ENCODE measurements at places on chromosomes 7 and 10.

DNA sequence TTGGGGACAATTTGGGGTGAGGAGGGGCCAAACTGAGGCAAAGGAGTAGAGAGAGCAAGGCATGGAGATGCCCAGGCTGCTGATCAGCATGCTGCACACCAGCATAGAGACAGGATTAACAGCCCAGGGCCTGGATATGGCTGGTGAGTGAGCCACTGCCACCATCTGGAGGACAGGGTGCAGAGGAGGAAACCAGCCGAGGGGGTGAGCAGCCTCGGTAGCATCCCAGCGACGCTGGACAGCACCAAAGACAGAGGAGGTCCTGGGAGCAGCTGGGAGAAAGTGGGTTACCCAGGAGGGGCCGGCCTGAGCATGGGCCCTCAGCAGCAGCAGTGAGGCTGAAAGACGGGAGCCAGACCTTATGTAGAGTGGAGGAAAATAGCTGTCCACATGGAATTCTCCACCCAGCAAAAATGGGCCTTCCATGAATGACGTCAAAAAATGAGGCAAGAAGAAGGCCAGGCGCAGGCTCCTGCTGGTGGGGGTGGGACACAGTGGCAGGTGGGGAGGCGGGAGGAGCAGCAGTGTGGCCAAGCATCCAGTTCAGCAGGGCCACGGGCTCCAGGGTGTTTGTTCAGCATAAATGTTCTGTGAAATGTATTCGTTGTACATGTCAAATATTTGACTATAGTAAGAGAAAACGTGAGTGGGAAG lies 16.7 kb downstream of the RET start:
- no peak for DNase-seq

- no peak for DNase-seq
Measured at GRCh38 chr10:100254191-100254590, 13.2 kb downstream of the CWF19L1 start.

GRCh38 chr7:94335586-94335985 lies 59.1 kb upstream of the COL1A2 start:
- DNase-seq = no peak

DNA sequence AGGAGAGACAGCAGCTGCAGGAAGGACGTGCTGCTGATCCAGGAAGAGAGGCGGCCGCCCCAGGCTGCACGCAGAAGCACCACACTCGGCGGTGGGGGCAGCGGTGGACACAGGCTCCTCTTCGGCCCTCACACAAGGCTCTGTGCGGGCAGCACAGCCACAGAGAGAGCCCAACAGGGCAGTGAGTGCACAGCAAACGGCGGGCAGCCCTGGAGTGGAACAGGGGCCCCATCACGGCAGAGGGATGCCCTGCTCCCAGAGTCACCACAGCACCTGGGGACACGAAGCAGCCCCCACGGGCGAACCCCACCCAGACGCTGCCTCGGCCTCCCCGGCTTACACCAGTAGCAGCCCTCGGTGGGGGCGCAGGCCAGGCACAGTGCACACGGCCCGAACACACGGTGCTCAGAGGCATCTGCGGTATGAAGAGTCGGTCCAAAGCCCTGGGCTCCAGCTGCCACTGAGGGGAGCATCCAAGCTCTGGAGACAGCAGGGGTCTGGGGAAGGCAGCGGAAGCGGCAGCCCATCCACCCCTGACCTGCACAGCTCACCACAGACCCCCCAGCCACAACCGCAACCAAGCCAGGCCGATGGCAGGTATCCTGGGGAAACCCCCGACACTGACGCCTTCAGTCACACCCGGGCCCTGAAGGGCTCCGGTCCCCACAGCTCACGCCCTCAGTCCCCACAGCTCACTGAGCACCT lies 16.8 kb downstream of the NUDT1 start:
- DNase-seq = peak; percentile 35

- no peak for DNase-seq
Measured at GRCh38 chr7:57579454-57579853, 129.5 kb downstream of the ZNF716 start.

GRCh38 chr10:8473205-8473604 lies 418.7 kb downstream of the GATA3 start:
- DNase-seq = peak; percentile 18

GRCh38 chr7:34761627-34762026 lies 103.6 kb downstream of the NPSR1 start:
- DNase-seq = no peak

DNA sequence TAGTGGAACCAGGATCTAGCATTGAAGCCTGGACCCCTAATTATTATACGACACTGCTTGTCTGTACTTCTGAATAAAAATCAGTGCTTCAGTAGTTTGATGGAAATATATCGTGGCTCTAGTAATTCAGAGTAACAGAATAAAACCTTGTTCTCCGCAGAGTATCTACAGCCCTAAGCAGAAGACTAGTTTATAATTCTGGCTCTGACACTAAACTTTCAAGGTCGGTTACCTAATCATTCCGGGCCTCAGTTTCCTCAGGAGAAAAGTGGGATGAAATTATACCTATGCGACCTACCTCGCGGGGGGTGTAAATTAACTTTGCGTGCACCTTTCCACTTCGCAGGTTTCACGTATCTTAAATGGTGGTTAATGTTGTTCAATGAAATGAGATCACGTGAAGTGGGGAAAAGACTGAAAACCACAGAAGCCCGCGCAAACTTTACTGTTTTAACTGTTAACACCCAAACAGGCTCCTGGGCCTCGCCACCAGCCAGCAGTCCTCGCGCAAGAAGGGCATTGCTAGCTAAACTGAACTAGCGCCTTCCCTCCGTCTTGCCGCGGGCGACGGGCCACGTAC lies 615 bp downstream of the THAP5 start:
- DNase-seq = peak; percentile 60

GRCh38 chr7:81206667-81207360 lies 288.0 kb upstream of the SEMA3C start:
- DNase-seq = no peak

GRCh38 chr10:78384049-78384431 lies 350.4 kb downstream of the RPS24 start:
- DNase-seq = no peak

DNA sequence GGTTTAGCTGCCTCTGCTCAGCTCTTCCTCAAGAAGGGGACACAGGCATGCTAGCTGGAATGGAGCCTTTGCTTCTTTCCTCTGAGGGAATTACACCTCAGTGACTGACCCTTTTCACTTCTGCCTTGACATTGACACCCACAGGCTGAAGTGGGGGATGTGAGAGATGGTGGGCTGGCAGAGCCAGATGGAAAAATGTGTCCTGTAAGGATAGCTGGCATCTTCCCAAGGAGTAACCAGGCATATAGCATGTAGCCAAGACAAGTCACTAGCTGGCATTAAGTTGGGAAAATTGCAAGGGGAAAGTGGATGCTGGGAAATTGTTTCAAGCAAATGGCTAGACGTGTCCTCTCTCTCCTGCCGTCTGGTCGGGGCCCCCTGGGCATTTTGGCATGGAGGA lies 19.9 kb downstream of the STMP1 start:
- no peak for DNase-seq

GRCh38 chr7:43849047-43849446 lies 20.3 kb downstream of the MRPS24 start:
- no peak for DNase-seq

DNA sequence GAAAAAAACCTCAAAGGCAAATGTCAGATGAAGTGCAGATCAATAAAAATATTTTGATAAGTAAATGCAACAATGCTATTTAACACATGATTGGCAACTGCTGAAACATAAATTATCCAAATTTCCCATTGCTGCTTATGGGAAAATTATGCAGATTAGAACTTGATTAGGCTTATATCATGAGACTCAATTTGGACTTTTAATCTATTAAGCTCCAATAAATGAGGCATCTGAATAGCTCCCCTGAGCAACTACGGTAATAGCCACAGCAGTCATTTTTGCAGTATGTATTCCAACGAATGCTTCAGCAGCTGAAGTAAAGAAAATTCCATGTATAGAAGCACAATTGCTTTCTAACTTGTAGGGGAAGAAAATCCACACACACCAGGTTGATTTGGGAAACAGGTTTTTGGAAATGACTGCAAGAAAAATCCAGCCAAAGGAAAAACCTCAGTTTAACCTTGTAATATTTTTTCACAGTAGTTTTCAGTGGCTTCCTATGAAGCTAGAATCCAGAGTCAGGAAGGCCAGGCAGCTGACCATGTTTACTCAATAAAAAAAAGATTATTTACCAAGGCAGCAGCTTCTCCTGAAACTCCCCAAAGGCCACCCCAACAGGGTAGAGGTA lies 716.1 kb downstream of the KCNMA1 start:
- DNase-seq = no peak

- DNase-seq = no peak
Measured at GRCh38 chr7:73706126-73707044, 13.1 kb downstream of the STX1A start.

GRCh38 chr10:24462291-24462813 lies 253.4 kb downstream of the KIAA1217 start:
- no peak for DNase-seq

- no peak for DNase-seq
Measured at GRCh38 chr7:106177738-106178592, 65.9 kb upstream of the SYPL1 start.

DNA sequence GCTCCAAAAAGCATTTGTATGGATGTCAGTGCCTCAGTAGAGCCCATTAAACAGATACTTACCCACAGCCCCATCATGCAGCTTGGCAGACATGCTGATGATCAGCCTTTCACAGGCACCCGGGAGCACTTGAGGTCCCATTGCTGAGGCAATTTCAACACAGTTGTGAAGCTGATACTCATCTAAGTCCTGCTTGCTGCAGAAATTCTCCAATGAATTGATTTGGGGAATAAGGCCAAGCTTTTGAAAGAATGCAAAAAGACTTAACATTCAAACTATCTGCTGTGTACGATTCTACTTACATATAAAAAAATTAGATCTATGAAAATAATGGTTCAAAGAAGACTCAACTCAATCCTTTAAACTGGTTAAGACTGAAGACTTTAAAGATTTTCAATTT lies 60.5 kb downstream of the LAMB4 start:
- no peak for DNase-seq

- no peak for DNase-seq
Measured at GRCh38 chr10:100612601-100613595, 77.2 kb downstream of the HIF1AN start.

DNA sequence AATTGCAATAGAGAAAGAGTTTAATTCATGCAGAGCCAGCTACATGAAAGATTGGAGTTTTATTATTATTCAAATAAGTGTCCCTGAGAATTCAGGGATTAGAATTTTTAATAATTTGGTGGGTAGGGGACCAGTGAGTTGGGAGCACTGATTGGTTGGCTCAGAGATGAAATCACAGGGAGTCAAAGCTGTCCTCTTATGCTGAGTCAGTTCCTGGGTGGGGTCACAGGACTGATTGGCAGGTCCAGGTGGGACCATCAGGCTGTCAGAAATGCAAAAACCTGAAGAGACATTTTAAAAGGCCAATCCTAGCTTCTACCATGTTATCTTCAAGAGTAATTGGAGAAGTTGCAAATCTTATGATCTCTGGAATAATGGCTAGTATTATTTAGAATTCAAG lies 56.0 kb upstream of the KAT6B start:
- no peak for DNase-seq

- no peak for DNase-seq
Measured at GRCh38 chr10:78853864-78854263, 214.9 kb upstream of the ZMIZ1 start.

- DNase-seq = no peak
Measured at GRCh38 chr7:117251687-117252086, 71.2 kb downstream of the WNT2 start.

GRCh38 chr7:70410134-70410750 lies 721.7 kb upstream of the GALNT17 start:
- DNase-seq = no peak

- DNase-seq = no peak
Measured at GRCh38 chr10:97768322-97769315, 3.2 kb downstream of the SFRP5 start.

GRCh38 chr7:76368190-76368589 lies 9.4 kb upstream of the YWHAG start:
- DNase-seq = no peak

DNA sequence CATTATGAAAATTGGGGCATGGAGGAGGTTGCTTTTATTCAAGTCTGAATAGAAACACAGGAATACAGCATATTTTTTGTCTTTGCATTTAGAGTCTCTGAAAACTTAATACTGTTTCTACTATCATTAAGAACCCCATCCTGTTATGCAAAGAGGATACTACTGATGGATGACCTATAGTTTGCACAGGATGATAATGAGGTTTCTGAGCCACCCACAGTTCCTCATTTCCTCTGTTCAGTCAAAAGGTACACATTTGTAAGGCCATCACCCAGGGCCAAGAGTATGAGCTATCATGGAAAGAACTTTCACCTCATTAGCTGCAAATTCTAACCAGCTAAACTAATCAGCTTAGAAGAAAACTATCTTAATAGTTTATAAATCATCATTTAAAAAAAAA lies 213.0 kb upstream of the CHRM2 start:
- no peak for DNase-seq

DNA sequence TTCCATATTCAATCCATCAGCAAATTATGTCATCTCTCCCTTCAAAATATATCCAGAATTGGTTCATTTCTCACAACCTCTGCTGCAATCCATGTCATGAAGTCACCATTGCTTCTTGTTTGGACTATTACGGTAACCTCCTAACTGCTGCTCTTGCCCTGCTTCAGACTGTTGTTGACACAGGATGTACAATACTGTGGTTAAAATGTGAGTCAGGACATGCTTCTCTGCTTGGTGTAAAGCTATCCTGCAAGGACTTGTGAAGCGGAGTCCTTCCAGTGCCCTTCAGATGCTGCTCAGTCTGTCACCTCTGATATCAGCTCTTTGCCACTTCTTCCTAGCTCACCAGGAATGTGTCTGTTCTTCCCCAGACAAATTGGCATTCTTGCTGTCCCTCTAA lies 10.4 kb upstream of the NXPH1 start:
- DNase-seq = no peak

DNA sequence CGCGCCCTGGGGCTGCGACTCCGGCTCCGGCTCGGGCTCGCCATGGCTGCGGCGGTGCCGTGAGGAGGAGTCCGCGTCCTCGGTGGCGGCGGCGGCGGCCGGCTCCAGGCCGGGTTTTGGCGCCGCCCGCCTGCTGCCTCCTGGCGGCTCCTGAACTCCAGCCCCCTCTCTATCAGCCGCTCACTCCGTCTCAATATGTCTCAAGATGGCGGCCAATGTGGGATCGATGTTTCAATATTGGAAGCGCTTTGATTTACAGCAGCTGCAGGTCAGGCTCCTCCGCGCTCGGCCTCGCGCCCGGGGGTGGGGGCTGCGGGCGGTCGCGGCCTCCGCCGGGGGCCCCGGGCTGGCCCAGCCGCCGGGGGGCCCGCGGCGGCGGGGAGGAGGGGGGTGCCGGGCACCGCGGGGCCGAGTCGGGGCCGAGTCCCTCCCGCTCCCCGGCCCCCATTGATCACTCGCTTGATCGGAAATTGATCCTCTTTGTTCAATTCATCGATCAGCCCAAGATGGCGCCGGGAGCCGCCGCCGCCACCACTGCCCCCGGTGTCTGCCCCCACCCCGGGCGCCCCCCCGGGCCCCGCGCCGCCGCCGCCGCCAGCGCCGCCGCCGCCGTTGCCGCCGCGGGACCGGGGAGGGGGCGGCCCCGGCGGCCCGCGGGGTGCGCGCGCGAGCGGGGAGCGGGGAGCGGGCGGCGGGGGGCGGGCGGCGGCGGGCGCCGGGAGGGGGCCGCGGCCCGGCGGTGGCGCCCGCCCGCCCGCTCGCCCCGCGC lies 1.4 kb upstream of the CUX1 start:
- peak; percentile 60 for DNase-seq

- DNase-seq = no peak
Measured at GRCh38 chr10:24706479-24707118, 17.1 kb downstream of the ARHGAP21 start.

Data from effector memory CD8-positive, alpha-beta T cell (primary cell).